ENCODE measurements at places on chromosomes 6 and 20.
A peak's percentile ranks its signal among the peaks of the same experiment; 100 is the strongest.

- no peak for DNase-seq
These were observed 840 bp upstream of the LY86 start for GRCh38 chr6:6587696-6588063.

DNA sequence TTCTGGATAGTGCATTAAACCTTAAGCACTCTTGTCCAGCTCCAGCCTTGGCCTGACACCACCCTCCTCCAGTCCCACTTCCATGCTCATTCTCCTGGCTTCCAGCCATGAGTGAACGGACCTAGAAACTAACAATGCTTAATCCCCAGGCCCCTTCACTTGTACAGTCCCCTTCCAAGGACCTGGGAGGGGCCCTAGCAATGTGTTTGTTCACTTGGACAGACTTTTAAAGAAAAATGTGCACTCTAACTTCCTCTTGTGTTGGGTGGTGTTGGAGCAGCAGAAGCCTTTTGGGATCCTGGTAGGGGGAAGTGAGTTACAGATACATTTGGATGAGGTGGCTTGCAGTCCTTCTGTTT is 48.9 kb upstream of the CCN6 start:
- no peak for DNase-seq

DNA sequence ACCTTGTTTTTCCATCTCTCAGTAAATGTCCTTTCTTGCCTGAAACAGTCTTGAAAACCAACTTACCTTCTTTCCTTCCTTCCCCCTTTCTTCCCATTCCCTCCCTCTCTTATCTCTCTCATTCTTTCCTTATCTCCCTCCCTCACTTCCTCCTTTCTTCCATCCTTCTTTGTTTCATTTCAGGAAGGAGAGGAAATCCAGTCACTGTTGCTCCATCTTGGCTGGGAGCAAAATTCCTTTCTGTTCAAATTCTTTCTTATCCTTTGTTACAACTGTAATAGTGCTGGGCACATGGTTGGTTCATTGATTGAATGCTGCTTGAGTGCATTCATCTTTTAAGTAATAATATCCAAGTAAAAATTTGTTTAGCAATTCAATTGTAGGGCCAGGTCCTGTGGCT is 17.4 kb upstream of the TCP11 start:
- DNase-seq = no peak

GRCh38 chr6:116633685-116634084 is 17.4 kb downstream of the RSPH4A start:
- DNase-seq = peak; percentile 11

DNA sequence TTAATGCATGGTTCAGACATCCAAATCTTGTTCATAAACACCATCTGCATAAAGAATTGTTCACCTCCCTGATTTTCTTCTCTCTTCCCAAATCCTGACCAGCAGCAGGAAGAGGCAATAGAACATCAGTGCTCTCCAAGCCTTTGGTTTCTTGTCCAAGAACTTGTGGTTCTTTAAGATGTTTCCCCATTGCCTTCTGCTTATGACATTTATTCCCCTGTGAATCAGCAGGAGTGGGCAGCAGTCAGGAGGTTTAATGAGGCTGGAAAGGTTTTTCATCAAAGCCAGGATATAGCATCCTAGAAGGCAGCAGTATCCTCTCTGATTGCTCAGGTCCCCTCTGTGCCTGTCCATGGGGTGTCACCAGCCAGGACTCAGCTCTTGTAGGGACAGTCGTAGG is 5.3 kb downstream of the HDDC2 start:
- no peak for DNase-seq

- DNase-seq = peak; percentile 18
These were observed 105.4 kb upstream of the MCHR2 start for GRCh38 chr6:100099189-100100074.

DNA sequence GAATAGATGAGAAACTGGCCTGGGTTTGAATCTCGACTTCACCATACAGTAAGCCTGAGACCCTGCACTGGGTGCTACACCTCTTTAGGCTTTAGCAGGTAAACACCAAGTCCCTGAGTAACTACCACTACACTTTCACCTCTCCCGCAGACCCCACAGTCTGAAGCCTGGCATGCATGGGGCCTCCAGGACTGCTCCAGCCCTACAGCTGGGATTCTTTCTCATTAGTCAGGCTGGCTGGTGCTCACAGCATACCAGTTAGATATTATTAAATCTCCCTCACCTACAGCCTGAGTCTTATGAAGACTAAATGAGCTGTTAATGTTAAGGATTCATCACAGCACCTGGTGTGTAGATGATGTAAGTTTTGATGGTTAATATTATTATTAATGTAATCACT is 388.7 kb downstream of the ARHGAP18 start:
- no peak for DNase-seq

GRCh38 chr6:47413752-47414422 is 63.7 kb upstream of the CD2AP start:
- DNase-seq = peak; percentile 58

All from activated CD4-positive, alpha-beta T cell treated with anti-CD3 and anti-CD28 coated beads, Interleukin-2, Interleukin-6, amounts not matched to agents 100 ng/mL and 50 ng/mL, durations not matched to agents 16 hours and 8 hours (primary cell).